Fibroblast of villous mesenchyme (primary cell): ENCODE measurements at places on chromosomes 3 and 15. TPM values are rescaled to one million over a fixed set of nuclear protein-coding genes. Genes with fewer than 3 reads are reported as not detected.

The HHATL gene
- not detected in 2 replicates for total RNA-seq

The PLA2G4D gene
- total RNA-seq: not detected in 2 replicates

The IFT80 gene
- total RNA-seq: 39.0 and 47.9 TPM in 2 replicates

The FBXW12 gene
- total RNA-seq: not detected in 2 replicates

The TMEM158 gene
- 22.9 and 46.7 TPM in 2 replicates for total RNA-seq

The RASGRP1 gene
- 5.2 and 9.5 TPM in 2 replicates for total RNA-seq

The GRM2 gene
- under 0.01 TPM in 1 of 2 replicates, not detected in the other for total RNA-seq

The IL17RD gene
- 0.64 and 0.86 TPM in 2 replicates for total RNA-seq

The C3orf70 gene
- 2.2 and 4.2 TPM in 2 replicates for total RNA-seq

DNA sequence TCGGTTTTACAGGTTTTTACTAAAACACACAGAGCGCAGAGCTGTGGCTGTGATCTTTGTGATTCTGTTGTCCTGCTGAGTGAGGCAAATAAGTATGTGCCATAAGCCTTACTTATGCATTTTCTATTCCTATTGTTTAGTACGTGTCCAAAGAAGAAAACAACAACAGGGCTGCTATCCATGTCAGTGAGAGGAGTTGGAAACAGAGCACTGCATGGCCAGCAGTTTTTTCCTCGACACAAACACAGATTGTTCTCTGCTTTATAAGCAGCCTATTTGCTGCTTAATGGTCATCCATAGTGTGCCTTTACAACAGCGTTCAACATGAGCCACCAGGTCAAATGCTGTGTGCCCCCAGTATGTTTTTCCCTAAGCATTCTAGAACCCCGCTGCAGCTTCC is 79.8 kb downstream of the SHQ1 start:
- DNase-seq: no peak

GRCh38 chr3:124791639-124792151 is 61.4 kb downstream of the UMPS start:
- peak; percentile 98 for DNase-seq

DNA sequence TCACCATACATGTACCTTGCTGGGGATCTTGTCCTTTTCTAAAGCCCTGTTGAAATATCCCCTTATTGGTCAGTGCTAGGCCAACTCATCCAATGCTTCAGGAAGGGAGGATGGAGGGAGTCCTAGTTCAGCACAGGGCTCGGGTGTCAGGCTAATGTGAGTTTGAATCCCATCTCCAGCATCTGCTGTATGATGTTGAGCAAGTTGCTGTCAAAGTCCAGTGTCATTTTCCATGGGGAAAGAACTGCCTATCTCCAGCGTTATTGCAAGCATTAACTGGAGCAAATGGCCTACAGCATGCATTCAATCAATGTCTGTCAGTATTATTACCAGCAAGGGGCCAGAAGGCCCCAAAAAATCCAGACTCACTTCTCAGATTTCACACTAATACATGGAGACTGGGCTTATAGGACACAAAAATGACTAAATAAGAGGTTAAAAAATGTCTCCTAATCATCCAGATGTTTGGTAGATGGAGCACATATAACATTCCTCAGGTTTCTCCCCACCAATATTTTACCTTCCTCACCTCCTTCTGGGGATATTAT is 40.8 kb downstream of the SRGAP3 start:
- no peak for DNase-seq

- peak; percentile 10 for DNase-seq
Observed at GRCh38 chr3:105527949-105528348, 161.2 kb downstream of the ALCAM start.

- DNase-seq: no peak
Observed at GRCh38 chr15:52352086-52352485, 56.5 kb upstream of the MYO5C start.

GRCh38 chr3:97937205-97937604 is 35.0 kb downstream of the RIOX2 start:
- DNase-seq: no peak

DNA sequence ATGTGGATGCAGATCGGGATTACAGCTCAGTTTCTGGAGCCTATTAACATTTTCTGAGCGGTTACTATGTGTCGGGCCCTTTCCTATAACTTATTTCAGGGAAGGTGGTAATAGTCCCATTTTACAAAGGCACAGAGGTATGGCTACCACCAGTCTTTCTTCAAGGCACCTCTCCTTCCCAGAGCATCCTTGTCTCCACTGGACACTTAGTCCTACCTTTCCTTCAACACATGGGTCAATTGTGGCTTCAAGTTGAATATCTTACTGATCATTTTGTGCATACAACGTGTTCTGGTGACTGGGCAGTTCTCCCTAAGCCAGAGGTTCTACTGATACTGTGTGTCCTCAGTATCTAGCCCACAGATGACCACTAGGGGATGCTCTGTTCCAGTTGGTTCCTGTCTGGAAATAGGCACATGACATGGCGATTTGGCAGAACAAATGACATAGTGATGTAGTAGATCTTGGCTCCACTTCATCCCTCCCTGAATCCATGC is 60.7 kb upstream of the CMTM8 start:
- DNase-seq: peak; percentile 69

- DNase-seq: no peak
Observed at GRCh38 chr3:155778462-155778861, 27.6 kb downstream of the C3orf33 start.

DNA sequence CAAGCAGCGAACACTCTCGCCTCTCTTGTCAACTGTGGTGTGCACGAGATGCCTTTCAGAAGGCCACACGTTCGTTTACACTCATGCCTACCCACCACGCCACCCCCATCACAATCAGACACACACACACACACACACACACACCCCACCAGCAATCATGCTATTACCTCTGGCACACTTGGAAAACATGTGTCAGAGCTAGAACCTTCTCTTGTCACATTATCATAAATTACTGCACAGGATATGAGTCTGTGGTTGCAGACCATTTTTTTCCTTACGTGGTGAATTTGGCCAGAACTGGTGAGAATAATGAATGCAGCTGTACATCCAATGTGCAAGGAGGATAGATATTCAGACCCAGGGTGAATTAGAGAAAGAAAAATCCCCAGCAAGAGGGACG is 52.4 kb downstream of the TRIM69 start:
- no peak for DNase-seq

GRCh38 chr3:80018375-80018774 is 250.6 kb upstream of the ROBO1 start:
- no peak for DNase-seq

GRCh38 chr15:65509321-65509720 is 8.2 kb downstream of the DPP8 start:
- DNase-seq: no peak

- no peak for DNase-seq
Observed at GRCh38 chr3:72203613-72204349, 418.8 kb upstream of the PROK2 start.

DNA sequence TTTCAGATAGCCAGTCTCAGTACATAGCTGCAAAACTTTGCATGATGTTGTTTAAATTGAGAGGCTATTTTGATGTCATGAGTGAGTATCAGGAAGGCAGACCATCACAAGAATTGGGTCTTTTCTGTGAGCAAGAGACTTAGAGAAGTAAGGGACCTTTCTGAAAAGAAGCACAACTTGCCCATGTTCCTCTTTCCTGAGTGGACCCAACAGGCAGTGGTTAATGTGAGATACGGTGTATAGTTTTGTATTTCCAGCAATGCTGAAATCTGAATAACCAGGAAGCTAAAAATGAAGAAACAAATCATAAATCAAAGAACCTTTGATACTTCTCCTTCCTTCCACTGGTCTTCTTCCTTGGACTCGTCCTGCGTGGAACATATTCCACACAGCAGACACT is 25.1 kb downstream of the MCTP2 start:
- no peak for DNase-seq

DNA sequence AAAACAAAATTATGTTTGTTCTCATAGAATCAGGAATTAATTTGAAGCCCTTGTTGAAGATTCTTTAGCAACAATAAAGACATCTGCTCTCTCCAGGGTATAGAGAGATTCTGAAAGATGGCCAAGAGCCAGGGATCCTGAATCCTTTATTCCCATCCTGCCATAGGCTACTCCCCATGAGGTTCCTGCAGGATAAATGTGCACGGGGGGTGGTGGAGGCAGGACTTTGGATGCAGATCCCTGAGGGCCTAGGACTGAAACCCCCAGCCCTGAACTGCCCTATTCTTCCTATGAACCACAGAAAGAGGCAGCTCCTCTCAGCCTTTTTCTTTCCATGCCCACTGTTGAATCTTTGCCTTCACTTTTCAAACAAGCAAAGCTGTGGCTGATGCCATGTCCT is 17.1 kb downstream of the TMEM108 start:
- no peak for DNase-seq

- DNase-seq: no peak
Observed at GRCh38 chr3:132435224-132435910, 18.1 kb downstream of the DNAJC13 start.

- no peak for DNase-seq
Observed at GRCh38 chr3:32428092-32429068, 36.7 kb downstream of the CMTM7 start.

DNA sequence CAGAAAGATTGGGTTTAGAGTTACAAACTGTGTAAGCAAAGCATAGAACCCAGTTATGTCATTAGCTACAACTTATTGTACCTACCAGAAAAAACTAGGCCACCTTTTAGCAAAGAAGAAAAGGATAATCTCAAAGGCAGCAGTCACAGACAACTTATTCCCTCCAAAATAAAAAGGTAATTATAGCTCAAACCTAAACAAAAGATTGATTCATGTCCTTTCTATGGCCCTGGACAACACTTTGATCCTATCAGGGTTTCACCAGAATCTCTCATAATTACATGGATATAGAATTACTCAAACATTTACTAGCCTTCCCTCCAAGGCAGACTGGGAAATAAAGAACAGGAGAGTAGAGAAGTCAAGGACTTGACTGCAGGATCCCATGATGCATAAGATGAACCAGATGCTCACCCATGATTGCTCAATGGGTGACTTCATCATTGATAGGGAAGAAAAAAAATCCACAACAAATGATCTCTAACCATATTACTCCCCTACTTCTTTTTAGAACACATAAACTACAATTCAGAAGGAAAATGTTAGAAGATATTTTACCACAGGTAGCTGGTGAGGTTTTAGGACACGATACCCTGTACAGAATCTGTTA is 17.4 kb downstream of the DET1 start:
- peak; percentile 87 for DNase-seq

GRCh38 chr3:47265008-47265407 is 17.6 kb downstream of the KIF9 start:
- no peak for DNase-seq

- no peak for DNase-seq
Observed at GRCh38 chr3:153951276-153951675, 169.9 kb upstream of the ARHGEF26 start.
